ENCODE measurements at places on chromosomes 11 and 22.
A peak's percentile ranks its signal among the peaks of the same experiment; 100 is the strongest.

DNA sequence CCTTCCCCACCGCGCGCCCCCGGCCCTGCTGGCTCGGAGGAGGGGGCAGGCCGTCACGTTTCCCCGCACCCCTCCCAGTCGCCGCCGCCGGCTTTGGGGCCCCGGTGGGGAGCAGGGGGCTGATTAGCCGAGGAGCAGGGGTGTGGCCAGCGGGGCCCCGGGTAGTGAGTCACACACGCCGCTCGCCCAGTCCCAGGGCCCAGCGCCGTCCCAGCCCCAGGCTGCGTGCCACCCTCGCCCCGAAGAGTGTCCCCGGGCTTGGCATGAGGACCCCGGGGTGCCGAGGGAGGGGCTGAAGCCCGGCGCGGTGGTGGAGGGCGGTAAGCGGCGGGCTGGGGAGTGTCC lies 34.4 kb downstream of the PRDM11 start:
- peak; percentile 29 for DNase-seq

DNA sequence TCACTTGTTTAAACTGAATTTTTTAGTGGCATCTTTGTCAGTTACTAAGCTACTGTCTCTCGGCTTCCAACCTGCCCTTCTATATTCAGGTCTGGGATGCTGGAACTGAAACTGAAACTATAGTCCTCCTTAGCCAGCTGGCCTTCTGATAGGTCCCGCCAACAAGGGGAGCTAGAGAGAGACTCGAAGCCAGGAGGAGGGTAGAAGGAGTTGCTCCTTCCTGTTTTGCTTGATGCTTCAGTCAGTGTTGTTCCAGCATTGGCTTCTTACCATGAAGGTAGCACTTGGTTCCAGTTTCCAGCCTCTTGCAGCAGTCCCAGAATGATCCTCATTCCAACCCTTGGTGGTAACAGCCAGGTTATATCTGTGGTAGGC lies 32.9 kb upstream of the HORMAD2 start:
- DNase-seq, result no peak

DNA sequence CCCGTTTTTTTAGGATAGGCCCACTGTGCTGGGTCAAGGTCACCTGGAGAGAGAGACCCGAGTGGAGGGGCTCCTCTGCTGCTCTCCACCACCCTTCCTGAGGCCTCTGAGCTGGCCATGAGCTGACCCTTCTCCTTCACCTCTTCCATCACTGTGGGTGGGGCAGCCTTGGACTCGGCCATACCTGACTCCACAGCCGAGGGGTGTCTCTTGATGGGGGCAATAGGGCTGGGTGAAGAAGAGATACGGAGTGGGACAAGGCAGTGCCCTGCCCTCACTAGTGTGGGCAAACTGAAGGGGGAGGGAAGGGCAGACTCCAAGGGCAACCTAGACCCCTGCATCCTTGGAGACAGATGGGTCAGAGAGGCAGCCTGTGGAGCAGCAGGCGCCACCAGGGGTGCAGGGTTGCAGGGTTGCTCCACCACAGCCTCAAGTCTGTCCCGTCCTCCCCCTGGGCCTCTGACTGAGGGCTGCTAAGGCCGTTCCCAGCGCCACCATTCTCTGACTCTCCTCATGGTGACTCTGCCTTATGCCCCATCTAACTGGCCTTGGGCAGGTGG lies 20.1 kb upstream of the NECTIN1 start:
- no peak for DNase-seq

DNA sequence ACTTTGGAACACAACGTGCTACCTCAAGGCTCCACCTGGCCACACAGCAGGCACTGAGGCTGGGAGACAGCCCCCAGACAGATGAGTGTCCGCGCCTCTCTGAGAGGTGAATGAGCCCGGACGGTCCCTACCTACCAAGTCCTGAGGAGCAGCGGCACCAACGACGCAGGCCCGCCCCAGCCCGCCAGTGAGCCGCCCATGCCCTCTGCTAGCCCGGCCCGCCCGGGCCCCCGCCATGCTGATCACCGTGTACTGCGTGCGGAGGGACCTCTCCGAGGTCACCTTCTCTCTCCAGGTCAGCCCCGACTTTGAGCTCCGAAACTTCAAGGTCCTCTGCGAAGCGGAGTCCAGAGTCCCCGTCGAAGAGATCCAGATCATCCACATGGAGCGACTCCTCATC lies at the start of gene DDI1:
TSS of gene DDI1 (plus strand) at position 53 of the 400 bp plus-strand sequence. CDS start at position 236, 183 bp downstream.
- DNase-seq, result no peak

DNA sequence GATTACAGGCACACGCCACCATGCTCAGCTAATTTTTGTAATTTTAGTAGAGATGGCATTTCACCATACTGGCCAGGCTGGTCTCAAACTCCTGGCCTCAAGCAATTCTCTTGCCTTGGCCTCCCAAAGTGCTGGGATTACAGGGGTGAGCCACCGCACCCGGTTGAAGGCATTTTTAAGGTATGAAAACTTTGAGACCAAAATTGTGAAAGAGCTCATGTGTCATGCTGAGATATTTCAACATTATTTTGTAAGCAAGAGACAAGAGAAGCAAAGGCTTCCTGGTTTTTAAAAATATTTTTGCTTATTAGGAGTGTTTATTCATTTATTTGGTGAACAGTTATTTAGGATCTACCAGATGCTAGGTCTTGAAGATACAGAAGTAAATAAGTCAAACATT lies 6.8 kb downstream of the NHERF4 start:
- no peak for DNase-seq

- DNase-seq, result peak; percentile 71
These were observed 3.2 kb upstream of the RTN4RL2 start for GRCh38 chr11:57456960-57457642.

DNA sequence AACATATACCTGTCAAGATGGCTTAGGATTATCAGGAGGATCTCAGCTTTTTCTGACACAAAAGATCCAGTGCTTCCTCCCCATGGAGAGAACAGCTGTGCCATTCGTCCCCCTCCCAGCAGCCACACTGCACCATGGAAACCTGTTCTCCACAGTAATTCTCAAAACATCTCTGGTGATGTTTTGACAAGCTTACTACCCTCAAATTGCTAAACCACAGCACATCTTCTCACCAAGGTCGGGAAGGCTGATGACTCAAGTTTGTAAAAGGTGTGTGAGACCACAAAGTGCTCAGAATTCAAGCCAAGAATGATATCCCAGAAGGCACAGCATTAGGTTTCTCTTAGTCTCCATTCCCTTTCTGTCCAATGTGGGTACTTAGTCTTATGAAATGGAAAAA lies 3.9 kb upstream of the RAB38 start:
- no peak for DNase-seq

DNA sequence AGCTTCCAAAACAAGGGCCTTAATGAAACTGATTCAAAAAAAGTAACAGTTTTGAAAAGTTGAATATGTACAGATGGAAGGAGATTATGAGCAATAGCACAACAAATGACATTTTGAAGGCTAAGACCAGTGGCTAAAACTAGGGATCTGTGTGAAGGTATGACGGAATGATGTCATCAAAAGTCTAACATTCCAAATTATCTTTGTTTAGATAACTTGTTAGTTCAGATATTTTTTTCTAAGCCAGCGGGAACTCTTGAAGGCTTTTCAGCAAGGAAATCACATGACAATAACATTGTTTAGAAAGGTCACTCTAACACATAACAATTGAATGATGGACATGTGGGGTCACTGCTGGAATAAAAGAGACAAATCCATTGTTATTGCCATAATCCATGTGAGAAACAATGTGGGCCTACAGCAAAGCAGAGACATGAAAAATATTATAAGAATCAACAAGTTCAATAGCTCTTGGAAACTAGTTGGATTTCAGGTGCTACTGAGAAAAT lies 260.5 kb downstream of the CASP12 start:
- DNase-seq, result no peak

GRCh38 chr22:43631846-43632245 lies 180.3 kb downstream of the EFCAB6 start:
- no peak for DNase-seq

DNA sequence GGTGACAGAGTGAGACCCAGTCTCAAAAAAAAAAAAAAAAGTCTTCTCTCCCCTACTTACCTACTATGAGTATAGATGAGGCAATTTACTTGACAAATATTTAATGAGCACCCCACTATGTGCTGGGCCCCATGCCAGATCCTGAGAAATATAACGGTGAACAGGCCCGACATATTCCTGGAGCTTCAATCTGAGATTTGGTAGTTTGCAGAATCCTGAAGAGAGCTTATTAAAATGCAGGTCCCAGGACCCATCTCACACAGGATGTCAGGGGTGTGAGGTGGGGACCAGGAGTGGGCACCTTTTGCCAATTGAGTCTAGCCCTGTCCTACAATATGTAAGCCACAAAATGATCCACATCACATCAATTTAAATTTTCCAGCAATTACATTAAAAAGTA lies 44.0 kb downstream of the KCNJ4 start:
- no peak for DNase-seq

DNA sequence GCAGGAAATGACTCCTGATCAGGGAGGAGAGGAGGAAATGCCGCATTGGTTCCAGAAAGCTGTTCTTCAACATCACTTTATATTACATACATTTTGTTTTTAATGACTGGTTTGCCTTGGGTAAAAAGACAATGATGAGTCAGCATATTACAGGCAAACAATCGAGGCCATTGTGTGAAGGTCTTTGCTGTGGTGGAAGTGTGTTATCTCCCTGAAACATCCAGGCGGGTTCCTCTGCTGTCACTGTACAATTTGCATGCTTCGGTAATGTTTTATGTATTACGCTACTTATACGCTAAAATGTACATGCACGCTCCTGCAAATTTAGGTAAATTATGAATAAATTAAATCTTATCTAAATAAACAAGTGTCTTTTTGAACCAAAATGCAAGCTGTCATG lies 161.1 kb downstream of the KIRREL3 start:
- no peak for DNase-seq

- DNase-seq, result no peak
These were observed 108.6 kb downstream of the LARGE1 start for GRCh38 chr22:33811686-33812085.

GRCh38 chr11:45082744-45083543 lies 63.5 kb upstream of the PRDM11 start:
- DNase-seq, result no peak

DNA sequence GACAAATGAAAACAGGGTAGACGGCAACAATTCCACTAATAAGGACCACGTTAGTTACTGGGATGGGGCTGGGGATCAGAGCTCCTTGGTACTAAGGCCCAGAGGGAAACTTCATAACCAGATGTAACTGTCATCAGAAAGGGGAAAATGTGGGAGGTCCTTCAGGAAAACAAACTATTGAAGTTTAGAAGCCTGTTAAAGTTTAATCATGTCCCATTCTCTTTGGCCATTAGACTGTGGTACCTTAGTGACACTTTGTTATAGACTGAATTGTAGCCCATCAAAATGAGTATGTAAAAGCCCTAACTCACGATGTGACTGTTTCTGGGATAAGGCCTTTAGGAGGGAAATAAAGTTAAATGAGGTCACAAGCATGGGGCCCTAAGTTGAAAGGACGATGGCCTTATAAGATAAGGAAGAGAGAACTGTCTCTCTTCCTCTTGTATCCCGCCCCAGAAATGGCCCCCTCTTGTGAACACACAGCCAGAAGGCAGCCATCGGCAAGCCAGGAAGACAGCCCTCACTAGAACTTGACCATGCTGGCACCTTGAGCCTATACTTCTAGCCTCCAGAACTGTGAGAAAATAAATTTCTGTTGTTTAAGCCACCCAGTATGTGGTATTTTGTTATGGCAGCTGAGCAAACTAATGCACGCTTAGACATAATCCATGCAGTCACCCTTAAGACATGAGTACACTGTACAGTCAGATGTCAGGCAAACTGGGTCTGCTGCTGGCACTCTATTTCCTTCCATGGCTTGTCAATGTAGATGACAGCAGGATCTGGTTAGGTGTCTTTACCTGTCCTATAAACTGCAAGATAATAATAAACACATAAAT lies 26.9 kb upstream of the USP47 start:
- DNase-seq, result no peak

DNA sequence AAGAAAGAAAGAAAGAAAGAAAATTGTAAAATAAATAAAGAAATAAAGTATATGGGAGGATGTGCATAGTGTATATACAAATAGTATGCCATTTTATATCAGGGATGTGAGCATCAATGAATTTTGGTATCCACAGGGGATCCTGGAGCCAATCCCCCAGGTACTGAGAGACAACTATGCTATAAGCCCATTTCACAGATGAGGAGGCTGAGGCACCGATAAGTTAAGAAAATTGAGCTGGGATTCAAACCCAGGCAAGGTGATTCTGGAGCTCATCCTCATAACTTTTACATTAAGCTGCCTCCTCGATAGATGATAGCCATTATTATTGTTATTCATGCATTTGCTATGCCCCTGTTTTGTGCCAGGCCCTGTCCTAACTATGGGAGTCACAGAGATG lies 47.0 kb upstream of the ACCSL start:
- DNase-seq, result no peak

DNA sequence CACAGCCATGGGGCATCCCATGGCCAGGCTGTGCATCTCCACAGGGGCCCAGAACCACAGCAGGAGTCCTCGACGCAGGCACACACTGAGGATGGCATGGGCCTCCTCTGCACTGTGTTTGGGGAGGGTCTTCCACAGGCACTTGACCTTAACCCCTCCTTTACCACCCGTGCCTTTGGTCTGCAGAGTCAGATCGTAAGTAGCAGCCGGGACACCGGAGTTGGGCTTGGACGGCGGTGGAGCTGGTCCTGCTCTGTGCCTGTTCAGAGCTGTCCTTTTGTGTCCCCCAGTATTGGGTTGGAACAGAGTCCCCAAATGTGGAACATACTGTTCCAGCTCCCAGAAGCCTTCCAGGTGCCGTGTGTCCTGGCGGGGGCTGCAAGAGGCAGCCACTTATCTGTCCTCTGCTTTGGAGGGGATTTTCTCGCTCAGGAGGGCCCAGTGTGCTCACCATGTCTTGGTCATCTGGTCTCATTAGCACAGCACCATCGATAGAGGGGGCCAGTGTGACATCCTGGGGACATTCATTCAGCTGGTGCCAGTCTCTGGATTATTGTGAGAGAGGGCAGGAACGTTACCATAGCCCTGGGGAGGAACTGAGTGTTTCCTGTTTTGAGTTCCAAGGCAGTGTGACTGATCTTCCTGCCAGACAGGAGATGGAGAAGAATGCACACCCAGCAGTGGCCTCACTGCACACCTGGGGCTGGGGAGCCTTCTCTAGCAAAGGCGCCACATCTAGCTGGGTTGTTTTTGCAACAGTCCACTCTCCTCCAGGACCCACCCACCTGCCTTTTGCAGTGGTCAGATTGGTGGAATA lies 12.4 kb downstream of the CRELD2 start:
- no peak for DNase-seq

GRCh38 chr11:121929581-121929980 lies 186.4 kb downstream of the BLID start:
- DNase-seq, result no peak

GRCh38 chr11:13277768-13278608 lies at the start of gene BMAL1:
Gene BMAL1, plus strand, starts transcription at chr11:13277790. Its CDS starts 76,519 bp downstream, at chr11:13354309.
- peak; percentile 52 for DNase-seq

- DNase-seq, result no peak
These were observed 260.0 kb downstream of the SOX6 start for GRCh38 chr11:16096336-16096735.
